ENCODE measurements at places on chromosomes 6 and 20. TPM values are rescaled to one million over a fixed set of nuclear protein-coding genes. Genes with fewer than 3 reads are reported as not detected.

AIF1 gene
- total RNA-seq = 558 TPM

LST1 gene
- 134 TPM for total RNA-seq

DNA sequence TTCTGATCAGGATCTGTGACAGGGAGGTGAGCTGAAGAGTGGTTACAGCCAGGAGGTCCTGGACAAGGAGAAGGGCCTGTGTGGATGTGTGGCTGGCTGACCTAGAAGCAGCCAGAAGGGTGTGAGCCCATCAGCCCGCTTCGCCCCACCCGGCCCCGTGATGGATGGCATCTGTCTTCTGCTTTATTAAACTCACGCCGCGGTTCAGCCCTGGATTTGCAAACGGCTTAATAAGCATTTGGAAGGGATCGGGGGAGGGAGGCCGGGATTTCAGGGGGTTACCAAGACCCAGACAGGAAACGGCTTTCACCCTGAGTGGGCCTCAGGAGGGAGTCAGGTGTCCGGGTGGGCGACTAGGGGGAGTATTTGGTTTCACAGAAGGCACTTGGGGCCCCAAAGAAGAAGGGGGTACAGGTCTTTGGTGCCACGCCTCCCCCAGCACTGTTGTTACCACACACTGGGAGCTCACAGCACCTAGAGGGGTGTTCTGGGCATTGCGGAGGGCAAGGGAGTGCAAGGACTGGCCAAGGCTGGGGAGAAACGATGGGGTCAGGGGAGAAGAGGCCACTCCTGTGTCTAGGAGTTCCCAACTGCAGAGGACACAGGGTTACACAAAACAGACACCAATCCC is 53.8 kb upstream of the FOXP4 start:
- no peak for DNase-seq

- no peak for DNase-seq
Measured at GRCh38 chr6:148304976-148305375, 37.7 kb upstream of the SASH1 start.
